Right ventricle myocardium superior (tissue), 1 donor: ENCODE measurements at places on chromosomes 1 and 21.

DNA sequence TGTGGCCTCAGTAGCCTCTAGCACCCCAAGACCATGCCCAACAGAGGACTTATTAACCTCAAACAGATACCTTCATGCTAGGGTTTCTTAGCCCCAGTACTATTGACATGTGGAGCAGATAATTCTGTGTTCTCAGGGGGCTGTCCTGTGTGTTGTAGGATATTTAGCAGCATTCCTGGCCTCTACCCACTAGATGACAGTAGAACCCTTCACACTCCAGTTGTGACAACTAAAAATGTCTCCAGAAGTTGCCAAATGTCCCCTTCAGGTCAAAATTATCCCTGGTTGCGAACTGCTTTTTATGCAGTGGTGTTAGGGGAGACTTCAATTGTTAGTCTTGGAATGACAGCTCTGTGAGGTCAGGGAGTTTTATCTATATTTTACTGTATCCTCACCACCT is 8.1 kb downstream of the KAZN start:
- DNase-seq: no peak

DNA sequence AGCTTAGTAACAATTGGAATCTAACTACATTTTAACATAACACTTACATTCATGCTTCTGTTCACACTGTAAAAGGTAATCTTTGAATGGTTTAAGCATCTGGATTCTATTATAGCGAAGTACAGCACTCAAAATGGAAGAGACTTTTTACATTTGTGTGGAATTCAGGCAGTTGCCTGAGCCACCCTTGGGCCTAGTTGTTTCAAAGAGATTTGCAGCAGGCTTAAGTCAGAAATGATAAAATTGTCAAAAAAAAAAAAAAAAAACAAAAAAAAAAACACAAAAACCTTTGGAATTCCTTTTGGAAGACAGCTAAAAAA is 199.9 kb downstream of the LYPLAL1 start:
- DNase-seq: no peak

DNA sequence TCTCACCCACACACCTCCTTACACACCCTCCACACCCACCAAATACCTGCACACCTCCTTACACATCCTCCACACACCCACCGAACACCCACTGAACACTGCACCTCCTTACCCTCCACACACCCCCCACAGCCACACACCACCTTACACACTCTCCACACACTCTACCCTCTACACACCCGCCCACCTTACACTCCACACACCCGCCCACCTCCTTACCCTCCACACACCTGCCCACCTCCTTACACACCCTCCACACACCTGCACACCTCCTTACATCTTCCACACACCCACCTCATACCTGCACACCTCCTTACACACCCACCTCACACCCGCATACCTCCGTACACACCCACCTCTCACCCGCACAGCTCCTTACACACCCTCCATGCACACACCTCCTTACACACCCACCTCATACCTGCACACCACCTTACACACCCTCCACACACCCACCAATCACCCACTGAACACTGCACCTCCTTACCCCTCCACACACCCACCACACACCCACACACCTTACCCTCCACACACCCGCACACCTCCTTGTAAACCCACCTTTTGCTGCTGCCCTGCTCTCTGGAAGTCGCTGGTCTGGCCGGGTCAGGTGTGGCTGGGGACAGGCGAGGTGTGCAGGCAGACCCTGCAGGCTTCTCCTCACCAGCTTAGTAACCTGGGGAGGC is 38.5 kb downstream of the COQ8A start:
- DNase-seq: no peak

GRCh38 chr1:17013491-17014320 is 2.0 kb upstream of the ATP13A2 start:
- no peak for DNase-seq

DNA sequence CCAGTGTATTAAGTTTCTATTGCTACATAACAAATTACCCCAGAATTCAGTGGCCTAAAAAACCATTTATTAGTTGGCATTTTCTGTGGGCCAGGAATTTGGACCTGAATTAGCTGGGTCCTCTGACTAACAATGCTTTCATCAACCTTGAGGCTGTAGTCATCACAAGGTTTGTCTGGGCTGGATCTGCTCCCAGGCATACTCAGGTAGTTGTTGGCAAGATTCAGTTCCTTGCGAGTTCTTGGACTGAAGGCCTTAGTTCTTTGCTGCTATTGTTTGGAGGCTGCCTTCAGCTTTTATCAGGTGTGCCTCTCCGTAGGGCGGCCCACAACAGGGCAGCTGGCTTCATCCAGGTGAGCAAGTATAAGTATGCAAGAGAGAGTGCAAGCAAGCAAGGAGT is 31.4 kb upstream of the DEPDC1 start:
- no peak for DNase-seq

- DNase-seq: no peak
Measured at GRCh38 chr1:205769641-205770365, 5.5 kb downstream of the RAB29 start.

GRCh38 chr1:119293797-119294196 is 74.8 kb upstream of the HAO2 start:
- no peak for DNase-seq

DNA sequence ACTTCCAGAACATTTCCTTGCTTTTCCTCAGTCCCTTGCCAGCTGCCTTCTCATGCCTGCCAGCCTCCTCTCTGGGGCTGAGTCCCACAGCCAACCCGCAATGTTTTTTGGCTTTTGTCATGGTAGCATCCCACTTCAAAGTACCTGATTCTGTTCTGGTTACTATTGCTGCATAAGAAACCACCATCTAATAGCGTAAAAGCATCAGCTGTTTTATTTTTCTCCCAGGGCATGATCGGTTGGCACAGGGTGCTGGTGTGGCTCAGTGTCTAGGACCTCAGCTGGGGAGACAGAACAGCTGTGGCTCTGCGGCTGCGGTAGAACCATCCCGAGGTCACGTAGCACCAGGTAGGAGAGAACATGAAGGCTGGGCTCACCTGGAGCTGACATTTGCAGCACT is 8.9 kb upstream of the PRMT2 start:
- no peak for DNase-seq

- DNase-seq: no peak
Measured at GRCh38 chr1:241063276-241063675, 293.7 kb downstream of the RGS7 start.

DNA sequence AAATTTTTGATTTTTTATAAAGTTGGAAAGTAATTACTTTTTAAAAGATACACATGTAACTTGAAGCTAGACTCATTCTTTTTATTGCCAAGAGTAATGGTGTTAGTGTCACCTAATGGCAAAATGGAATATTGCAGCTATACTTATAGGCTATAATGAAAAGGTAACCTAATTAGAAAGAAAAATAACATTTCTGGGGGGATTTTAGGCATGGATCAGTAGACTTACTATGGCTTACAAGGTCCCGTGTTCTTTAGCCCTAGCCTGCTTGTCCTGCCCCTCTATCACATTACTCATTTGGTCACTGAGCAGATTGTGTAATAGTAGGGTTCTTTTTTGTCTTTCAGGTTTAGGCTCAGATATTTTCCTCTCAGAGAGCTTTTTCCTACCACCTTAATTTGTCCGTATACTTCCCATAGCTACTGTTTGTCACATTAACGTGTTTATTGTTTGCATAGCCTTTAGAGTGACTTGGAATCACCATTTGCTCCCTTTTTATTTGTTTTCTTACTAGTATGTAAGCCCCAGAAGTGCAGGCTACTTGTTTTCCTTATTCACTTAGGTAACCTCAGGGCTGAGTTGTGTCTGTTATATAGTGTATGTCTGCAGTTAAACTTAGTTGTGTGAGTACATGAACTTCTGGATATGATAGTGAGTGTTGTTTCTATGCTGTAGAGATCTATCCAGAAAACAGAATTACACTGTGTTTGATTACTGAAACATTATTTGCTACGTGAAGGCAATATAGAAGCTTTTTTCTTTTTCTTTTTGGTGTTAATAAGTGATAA is 58.7 kb downstream of the RABGAP1L start:
- no peak for DNase-seq

DNA sequence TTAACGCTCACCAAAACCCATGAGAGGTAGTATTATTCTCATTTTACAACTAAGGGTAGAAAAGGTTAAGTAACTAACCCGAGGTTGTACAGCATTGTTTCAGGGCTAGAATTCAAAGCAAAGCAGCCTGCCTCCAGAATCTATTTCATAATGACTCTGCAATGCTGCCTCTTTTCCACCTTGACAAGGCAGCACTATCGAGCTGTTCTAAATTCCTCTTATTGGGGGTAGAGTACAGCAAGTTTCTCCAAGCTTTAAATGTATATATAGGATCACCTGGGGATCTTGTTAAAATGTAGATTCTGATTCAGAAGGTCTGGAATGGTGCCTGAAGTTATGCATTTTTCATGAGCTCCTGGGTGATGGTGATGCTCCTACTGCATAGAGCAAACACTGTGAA is 30.1 kb downstream of the WNT2B start:
- no peak for DNase-seq

DNA sequence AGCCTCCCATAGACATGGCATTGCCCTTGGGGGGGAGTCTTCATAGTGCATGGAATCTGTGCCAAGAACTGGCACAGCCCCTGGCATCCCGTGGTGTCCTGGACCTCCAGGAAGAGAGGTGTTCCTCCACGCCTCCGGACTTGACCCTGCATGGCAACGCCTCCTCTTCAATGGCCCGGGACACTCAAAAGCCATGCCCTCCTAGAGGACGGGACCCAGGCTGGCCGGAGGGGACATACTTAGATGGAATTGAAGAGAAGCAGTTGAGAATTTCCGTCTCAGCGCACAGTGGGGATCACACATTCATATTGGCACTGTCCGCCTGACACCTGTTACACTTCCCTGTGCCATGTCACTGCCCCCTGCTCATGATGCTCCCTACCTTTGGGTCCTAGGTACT is 38.4 kb upstream of the TENT5C start:
- DNase-seq: no peak

- no peak for DNase-seq
Measured at GRCh38 chr1:3968851-3969250, 68.8 kb upstream of the C1orf174 start.

DNA sequence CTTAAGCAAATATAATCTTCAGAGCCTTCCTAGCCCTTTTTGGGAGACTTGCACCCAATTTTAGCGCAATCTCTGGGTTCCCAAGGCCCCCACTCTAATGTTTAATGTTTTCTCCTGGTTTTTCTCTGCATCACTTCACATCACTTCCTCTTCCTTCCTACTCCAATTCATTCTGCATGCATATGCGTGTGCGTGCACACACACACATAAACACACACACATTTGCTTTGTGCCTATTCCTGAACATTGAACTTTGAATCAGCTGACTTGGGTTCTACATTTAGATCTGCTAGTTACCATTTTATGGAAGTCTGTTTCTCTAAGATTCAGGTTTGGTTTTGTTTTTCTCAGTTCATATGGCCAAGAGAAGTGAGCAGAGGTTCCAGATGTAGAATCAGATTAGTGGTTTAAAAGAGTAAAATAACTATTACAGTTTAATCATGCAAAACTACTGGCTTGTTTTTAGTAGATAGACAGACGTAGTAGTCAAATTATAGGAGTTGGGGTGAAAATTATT is 7.4 kb upstream of the EDEM3 start:
- no peak for DNase-seq

GRCh38 chr1:229364207-229365065 is 21.6 kb upstream of the CCSAP start:
- no peak for DNase-seq

DNA sequence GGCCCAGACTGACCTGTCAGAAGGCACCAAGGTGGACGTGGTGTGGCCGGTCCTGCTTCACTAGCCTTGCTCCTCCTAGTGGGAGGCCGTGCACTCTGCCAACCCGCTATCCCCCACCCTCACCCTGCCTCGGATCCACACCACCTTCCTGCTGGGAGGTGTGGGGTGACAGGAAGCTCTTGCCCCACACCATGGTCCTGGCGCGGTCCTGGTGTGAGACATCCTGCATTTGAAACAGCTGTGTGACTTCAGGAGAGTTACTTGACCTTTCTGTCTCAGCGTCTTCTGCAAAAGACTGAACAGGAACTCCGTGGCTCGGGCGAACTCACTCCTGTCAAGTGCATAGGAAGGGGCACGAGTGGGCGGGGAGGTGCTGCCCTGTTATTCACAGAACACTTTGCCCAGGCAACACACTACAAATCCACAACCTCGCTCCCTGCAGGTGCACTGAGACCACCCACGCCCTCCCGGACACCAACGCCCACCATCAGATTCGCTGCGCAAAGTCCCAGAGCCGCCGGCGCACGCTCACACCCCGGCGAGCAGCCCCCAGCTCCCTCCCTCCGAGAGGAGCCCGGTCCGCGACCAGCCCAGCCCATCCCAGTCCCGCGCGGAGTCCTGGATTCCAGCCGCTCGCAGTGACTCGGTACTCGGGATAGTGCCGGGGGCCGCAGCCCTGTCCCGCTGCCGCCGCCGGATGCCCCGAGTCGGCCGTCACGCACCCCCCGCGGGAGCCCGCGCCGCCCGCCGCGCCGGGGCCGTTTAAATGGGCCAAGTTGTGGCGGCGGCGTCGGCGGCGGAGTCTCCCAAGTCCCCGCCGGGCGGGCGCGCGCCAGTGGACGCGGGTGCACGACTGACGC is at the start of gene SAMD11:
SAMD11 (plus strand) TSS at position 793 of the 860 bp plus-strand sequence. CDS start 509 bp downstream, outside the sequence.
- DNase-seq: peak; percentile 91

DNA sequence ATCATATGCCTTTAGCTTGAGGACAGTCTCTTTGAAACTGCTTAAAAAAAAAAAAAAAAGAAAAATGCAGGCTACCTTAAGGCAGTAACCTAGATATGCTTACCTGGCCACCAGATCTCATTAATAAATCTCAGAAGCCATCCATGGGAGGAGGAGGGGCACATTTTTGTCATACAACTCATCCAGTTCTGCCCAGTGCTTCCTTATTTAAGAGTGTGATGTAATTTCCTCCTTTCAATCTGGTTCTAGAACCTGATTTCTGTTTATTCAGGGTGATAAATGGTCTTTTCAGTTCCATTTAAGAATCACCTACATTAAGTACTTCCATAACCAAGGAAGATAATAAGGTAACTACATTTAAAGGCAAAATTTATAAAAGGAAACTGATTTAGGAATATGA is 6.1 kb downstream of the ERRFI1 start:
- no peak for DNase-seq

DNA sequence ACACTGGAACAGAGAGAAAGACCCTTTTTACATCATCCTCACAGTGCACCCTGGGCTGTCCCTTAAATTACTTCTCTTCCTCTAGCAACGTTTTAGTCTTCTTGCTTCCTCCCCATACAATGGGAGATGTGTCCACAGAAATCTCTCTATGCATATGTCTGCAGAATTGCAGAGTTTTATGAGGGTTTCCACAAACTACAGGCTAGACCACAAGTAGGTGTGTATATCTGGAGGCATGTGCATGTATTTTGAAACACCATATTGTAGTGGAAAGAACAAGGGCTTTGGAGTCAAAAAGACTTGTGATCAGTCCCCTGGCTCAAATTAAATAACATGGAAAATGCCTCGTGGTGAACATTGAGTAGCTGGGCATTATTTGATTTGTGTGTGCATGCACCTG is 121.3 kb upstream of the IPO9 start:
- no peak for DNase-seq

GRCh38 chr1:91555074-91555730 is 54.6 kb downstream of the CDC7 start:
- no peak for DNase-seq

GRCh38 chr1:193219391-193219790 is 33.0 kb upstream of the B3GALT2 start:
- no peak for DNase-seq
